ENCODE measurements at places on chromosomes 7 and 10.

DNA sequence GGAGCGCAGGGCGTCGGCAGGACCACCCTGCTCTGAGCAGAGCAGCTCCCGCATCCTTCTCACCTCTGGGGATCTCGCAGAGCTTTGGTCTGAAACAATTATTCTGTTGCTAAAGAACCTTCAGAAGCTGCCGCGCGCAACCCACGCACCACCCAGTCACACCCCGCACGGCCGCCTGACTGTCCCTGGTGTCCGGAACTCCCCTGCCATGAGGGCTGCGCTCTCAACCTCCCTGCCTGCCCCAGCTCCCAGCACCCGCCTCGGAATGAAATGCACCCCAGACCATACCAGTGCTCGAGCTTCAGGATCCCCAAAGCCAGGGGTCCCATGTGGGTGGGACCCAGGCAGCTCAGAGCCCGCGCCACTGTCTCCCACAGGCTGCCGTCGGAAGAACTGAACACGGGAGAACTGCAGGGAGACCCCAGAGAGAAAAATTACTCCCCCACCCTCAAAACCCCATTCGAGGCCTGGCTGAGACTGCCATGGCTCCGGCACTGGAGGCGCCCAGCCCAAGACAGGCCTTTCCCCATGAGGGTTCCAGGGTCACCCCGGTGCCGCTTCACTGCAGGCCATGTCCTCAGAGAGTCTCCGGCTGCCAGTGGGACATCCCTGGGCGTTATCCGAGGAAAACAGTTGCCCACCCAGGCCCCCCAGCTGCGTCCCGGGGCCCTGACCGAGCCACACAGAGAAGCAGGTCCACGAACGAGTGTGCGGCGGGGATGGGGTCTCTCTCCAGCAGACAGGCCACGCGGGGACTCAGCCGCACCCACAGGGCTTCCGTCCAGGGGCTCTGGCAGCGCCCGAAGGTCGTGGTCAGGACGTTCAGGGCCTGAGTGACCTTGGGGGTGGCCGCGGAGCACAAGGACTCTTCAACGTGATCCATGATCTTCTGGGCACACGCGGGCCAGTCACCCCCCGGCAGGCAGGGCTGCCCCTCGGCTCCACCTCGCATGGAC, 12.1 kb downstream of the BRAT1 start:
- DNase-seq = no peak

GRCh38 chr10:63683686-63684085, 162.5 kb downstream of the REEP3 start:
- DNase-seq = no peak

DNA sequence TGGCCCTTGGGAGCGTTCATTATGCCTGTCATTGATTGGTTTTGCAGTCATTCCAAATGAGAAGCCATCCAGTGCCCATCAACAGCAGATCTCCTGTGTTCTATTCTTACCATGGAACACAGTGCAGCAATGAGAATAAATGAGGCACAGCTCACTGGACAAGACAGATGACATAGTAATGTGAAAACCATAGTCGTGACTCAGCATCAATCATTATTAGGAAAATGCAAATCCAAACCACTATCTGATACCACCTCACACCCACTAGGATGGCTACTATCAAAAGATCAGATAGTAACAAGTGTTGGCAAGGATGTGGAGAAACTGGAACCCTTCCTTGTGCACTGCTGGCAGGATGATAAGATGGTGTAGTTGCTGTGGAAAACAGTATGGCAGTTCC, 144.7 kb downstream of the ARHGAP22 start:
- DNase-seq = no peak

- DNase-seq = no peak
Observed at GRCh38 chr7:117405519-117405918, 21.8 kb downstream of the ASZ1 start.

GRCh38 chr10:112467541-112468075, 20.6 kb downstream of the VTI1A start:
- no peak for DNase-seq

DNA sequence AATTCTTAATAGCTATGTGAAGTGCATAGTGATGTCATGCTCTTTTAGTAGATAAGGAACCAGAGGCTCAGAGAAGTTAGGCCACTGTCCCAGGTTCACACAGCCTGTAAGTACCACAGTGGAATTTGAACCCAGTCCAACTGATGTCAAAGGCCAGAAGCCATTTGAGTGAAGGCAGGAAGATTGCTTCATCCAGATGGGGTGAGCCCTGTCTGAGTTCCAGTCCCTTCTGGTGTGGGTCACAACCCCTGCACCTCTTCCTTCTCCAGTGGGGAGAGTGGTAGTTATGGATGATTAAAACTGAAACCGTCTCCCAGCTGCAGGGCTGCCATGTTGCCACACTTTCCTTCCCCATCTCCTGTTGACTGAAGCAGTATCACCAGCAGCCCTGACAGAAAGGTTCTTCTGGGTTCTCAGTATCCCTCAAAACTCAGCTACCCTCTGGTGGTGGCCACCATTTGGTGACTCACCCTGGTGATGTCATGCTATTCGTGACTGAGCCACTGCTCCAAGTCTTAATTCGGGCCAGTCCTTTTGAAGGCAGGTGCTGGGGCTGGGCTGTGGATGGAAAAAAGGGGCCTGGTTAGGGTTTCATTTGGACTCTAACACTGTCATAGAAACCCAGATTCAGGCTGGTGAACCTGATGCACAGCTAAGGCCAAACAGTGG, 1.5 kb upstream of the C10orf95 start:
- no peak for DNase-seq

DNA sequence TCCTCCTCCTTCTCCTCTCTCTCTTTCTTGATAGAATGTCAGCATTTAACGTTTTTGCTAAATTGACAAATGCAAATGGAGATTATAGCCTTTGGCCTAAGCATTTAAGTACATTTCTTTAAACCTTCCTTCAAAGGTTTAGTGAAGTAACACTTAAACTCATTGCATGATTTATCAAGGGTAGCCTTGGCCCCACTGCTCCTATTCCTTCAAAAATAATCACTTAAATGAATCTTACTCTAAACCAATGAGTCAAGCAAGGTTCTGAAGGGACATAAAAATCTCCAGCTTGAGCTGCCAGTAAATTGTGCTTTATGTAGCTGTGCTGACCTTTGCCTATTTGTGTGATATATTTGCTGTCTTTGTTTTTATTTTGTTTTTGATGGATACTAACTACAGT, 358.5 kb upstream of the AKR1E2 start:
- no peak for DNase-seq

DNA sequence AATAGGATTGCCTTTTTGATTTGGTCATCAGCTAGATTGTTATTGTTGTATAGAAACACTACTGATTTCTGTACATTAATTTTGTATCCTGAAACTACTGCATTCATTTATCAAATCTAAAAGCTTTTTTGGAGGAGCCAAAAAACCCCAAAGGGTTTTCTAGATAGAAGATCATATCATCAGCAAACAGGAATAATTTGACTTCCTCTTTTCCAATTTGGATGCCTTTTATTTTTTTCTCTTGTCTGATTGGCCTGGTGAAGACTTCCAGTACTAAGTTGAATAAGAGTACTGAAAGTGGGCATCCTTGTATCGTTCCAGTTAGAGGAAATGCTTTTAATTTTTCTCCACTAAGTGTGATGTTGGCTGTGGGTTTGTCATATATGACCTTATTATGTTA, 10.6 kb upstream of the ENTPD7 start:
- DNase-seq = no peak

- DNase-seq = no peak
Observed at GRCh38 chr7:50644586-50644985, 79.4 kb upstream of the DDC start.

- DNase-seq = no peak
Observed at GRCh38 chr10:121975295-121976086, 474 bp upstream of the NSMCE4A start.

- DNase-seq = no peak
Observed at GRCh38 chr7:124390301-124390700, 357.4 kb upstream of the TMEM229A start.

DNA sequence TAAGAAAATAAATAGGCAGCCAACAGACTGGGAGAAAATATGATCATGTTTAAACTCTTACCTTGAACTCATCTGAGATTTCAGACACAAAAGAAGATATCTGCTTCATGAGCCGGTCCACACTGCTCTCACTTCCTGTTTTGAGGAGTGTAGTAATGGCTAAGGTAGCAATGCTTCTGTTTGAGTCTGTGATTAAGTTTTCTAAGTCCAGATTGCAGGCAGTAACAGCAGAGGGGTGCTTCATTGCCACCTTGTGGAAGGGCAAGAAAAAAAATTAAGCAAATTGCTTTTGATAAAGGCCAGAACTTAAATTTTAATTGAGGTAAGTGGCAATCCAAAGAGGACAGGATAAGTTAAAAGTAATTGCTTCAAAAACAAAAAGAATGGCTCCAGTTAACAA, 69.1 kb downstream of the MEST start:
- DNase-seq = no peak

- DNase-seq = no peak
Observed at GRCh38 chr10:9853405-9854355, 1164.0 kb upstream of the CELF2 start.

- DNase-seq = no peak
Observed at GRCh38 chr7:41445432-41445831, 257.5 kb downstream of the INHBA start.

GRCh38 chr7:318878-319661, 29.1 kb downstream of the FOXL3 start:
- DNase-seq = no peak

All from fibroblast of skin of left biceps (primary cell).